ENCODE measurements at places on chromosomes 1 and 21. TPM values are rescaled to one million over a fixed set of nuclear protein-coding genes. Genes with fewer than 3 reads are reported as not detected.

The VSIG8 gene
- not detected for total RNA-seq

The ARHGEF16 gene
- total RNA-seq = 2.3 TPM

The BCAR3 gene
- total RNA-seq = 14.5 TPM

The KCND3 gene
- 16.2 TPM for total RNA-seq

The COL9A2 gene
- 66.9 TPM for total RNA-seq

The CEP104 gene
- 47.6 TPM for total RNA-seq

The FCGR3B gene
- 0.99 TPM for total RNA-seq

The APCS gene
- total RNA-seq = not detected

The F3 gene
- total RNA-seq = 83.5 TPM

The LRRC71 gene
- not detected for total RNA-seq

The C1orf185 gene
- not detected for total RNA-seq

The RBP7 gene
- 2.6 TPM for total RNA-seq

The DCDC2B gene
- total RNA-seq = not detected

The FNBP1L gene
- total RNA-seq = 133 TPM

The C4BPA gene
- not detected for total RNA-seq

The LCA5L gene
- total RNA-seq = 3.8 TPM

The SPATA17 gene
- 3.7 TPM for total RNA-seq

The PDXK gene
- 67.3 TPM for total RNA-seq

The FCN3 gene
- 0.99 TPM for total RNA-seq

The CRABP2 gene
- 117 TPM for total RNA-seq

The TNFRSF1B gene
- total RNA-seq = 7.8 TPM

The LDLRAD1 gene
- not detected for total RNA-seq

The CFHR2 gene
- not detected for total RNA-seq

The CYP4A22 gene
- total RNA-seq = not detected

The ASTN1 gene
- 36.5 TPM for total RNA-seq

The KIAA0040 gene
- total RNA-seq = 6.8 TPM

The CHRNB2 gene
- 12.7 TPM for total RNA-seq

The RUNX3 gene
- 0.49 TPM for total RNA-seq

The C1QA gene
- 24.1 TPM for total RNA-seq

The RAB25 gene
- total RNA-seq = 3.6 TPM

The RER1 gene
- 62.9 TPM for total RNA-seq

The FABP3 gene
- total RNA-seq = 27.0 TPM

The IFI6 gene
- 28.0 TPM for total RNA-seq
